Stimulated activated CD8-positive, alpha-beta memory T cell treated with anti-CD3 and anti-CD28 coated beads, Interleukin-7, amount 100 ng/mL, for 1 hour (primary cell): ENCODE measurements at places on chromosomes 5 and 9.

GRCh38 chr5:113367586-113367985, 67.2 kb downstream of the TSSK1B start:
- no peak for DNase-seq

- no peak for DNase-seq
Observed at GRCh38 chr9:1201901-1202300, 151.7 kb downstream of the DMRT2 start.

GRCh38 chr5:20469390-20469789, 481.4 kb upstream of the CDH18 start:
- no peak for DNase-seq

- no peak for DNase-seq
Observed at GRCh38 chr5:5534333-5534732, 111.9 kb downstream of the ICE1 start.

DNA sequence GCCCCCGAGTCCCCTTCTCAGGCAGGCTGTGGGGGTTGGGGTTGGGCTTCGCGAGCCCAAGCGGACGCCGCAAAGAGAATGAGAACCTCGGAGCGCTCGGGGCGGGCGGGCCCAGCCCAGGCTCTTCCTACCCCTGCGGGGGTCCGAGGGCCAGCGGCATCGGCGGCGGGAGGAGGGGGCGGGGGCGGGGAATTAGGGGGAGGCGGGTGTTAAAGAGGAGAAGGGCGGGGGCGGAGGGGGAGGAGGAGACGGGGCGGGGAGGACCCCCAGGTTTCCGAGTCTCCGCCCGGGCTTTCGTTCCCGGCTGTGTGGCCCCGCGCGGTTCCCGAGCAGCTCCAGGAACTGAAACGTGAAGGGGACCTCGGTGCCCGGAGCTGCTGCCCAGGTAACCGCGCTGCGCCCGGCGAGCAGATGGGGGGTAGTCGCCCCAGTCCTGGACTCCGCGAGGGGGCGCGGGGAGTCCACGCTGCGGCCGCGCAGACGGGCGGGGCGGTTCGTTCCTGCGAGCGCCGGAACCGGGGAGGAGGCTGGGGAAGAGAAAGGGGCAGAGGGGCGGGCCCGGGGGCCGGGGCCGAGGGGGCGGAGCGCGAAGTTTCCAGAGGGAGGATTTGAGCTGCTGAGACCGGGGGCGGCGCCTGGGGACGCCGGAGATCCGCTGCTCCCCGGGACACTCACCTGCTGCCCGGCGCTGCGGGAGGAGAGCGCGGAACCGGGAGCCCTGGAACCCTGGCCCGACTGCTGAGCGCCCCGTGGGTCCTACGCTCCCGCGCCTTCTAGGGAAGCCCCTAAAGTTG, 38.4 kb upstream of the PLEKHG4B start:
- no peak for DNase-seq

- no peak for DNase-seq
Observed at GRCh38 chr9:109971226-109971625, 191.2 kb downstream of the PALM2AKAP2 start.

DNA sequence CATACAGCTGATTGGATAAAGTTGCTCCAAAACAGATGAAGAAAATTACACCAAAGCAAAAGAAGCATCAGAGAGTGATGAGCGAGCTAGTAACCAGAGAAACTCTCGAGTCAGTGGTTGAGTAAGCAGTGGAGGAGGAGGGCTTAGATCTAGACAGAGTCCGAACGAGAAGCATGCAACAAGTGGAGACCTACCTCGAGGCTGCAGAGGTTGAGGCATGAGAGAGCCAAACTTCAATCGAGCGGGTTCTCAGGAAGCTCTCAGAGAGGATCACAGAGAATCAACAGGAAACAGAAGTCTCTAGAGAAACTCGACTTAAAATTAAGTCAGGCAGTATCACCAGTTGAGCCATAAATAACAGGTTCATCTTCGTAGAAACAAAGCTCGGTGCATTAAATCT, 6.1 kb downstream of the RUSC2 start:
- no peak for DNase-seq

GRCh38 chr9:108668938-108669335, 186.8 kb downstream of the ACTL7B start:
- no peak for DNase-seq

- DNase-seq, result no peak
Observed at GRCh38 chr5:2522372-2522771, 229.1 kb downstream of the IRX2 start.

DNA sequence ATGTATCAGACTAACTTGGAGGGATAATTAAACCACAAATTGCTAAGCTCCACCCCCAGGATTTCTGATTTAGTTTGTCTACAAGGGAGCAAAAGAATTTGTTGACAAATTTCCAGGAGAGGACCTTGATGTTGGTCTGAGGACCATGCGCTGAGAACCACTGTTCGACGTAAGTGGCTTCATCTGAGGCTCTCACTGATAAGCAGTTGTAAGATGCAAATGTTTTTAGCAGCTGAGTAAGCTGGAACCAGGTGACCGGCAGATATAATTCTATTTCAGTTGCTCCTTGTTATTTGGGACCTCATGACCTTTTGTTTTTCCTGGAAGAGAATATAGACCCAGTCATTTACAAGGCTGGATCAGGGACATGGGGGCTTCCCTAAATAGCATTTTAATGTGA, 14.1 kb upstream of the SPINK1 start:
- no peak for DNase-seq

GRCh38 chr5:151214614-151215545, 9.0 kb downstream of the CCDC69 start:
- DNase-seq, result no peak

GRCh38 chr5:126338635-126339034, 84.6 kb upstream of the GRAMD2B start:
- DNase-seq, result no peak

- DNase-seq, result no peak
Observed at GRCh38 chr9:89929673-89930480, 325.1 kb downstream of the GADD45G start.

DNA sequence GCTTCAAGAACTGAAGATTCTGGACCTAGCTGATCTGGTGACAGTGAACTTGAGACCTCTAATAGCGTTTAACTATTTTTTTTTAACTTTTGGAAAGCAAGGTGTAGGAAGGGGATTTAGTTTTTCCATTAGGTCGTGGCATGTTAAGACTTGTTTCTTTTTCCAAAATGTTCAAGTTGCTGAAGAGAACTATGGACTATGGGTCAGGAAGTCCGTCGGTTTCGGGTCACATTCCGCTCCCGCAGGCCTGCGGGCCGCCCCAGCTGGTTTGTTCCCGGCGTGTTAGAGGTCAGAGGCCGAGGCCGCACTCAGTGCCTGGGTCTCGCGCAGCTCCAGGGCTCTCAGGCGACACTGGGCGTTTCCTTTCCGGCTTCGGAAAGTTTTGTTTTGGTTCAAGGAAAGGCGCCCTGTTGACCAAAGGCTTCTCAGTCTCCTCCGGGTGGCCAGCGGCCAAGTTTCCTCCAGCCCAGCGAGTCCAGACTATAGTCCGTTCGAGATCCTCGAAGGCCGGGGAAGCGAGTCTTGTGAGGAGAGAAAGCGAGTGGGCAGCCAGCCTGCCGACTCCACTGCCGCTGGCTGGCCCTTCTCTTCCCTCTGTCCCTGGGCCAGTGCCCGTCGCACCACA, 586 bp upstream of the FCHO2 start:
- DNase-seq, result no peak

- no peak for DNase-seq
Observed at GRCh38 chr9:122991370-122991830, 42.1 kb upstream of the GPR21 start.

DNA sequence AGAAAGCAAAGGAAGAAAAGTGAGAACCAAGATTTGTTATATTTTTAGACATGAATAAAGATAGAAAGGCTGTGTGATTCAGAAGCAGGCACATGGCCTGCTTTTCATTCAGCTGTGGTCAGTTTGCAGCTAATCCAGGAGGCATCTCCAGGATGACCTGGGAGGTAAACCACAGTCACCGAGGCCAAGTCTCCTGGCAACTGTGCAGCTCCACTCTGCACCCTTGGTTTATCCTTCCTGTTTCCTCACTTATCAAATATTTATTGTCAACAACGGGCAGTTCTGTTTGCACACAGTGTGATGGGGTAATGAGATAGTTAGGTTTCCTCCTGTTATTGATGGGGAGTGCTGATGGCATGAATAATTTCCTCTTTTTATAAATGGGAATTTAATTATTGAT, 243.0 kb downstream of the PSAT1 start:
- DNase-seq, result no peak

GRCh38 chr5:113336975-113337374, 97.8 kb downstream of the TSSK1B start:
- no peak for DNase-seq

GRCh38 chr5:107893642-107894041, 222.9 kb upstream of the EFNA5 start:
- no peak for DNase-seq

- no peak for DNase-seq
Observed at GRCh38 chr9:121989010-121989409, 104.1 kb downstream of the TTLL11 start.

GRCh38 chr9:89956907-89957306, 352.1 kb downstream of the GADD45G start:
- no peak for DNase-seq
